ENCODE measurements at places on chromosomes 3 and 15.

- peak; percentile 18 for DNase-seq
Observed at GRCh38 chr3:192514754-192515663, 212.3 kb downstream of the FGF12 start.

GRCh38 chr3:105284876-105285275 is 81.8 kb upstream of the ALCAM start:
- DNase-seq = no peak

GRCh38 chr3:37653466-37653865 is 208.2 kb upstream of the CTDSPL start:
- DNase-seq = no peak

DNA sequence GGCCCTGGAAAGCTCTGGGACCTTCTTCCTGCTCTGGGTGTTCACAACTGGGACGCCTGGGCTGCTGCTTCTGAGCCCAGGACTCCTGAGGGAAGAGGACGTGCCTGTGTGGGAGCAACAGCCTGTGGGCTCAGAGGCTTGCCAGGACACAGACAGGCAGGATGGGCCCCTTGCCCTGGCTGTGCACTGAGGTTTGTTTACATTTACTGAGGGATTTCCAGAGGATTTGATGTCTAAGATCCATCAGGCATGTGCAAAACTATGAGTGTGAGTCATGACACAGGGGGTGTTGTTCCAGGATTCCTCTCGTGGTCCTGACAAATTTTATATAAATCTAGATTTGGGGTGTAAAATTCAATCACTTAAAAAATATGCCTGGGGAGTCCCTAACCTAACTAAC is 10.6 kb downstream of the CCR9 start:
- DNase-seq = no peak

Measured in psoas muscle (tissue), 8 donors.